ENCODE measurements at places on chromosomes 5 and 9. TPM values are rescaled to one million over a fixed set of nuclear protein-coding genes. Genes with fewer than 3 reads are reported as not detected.

DNA sequence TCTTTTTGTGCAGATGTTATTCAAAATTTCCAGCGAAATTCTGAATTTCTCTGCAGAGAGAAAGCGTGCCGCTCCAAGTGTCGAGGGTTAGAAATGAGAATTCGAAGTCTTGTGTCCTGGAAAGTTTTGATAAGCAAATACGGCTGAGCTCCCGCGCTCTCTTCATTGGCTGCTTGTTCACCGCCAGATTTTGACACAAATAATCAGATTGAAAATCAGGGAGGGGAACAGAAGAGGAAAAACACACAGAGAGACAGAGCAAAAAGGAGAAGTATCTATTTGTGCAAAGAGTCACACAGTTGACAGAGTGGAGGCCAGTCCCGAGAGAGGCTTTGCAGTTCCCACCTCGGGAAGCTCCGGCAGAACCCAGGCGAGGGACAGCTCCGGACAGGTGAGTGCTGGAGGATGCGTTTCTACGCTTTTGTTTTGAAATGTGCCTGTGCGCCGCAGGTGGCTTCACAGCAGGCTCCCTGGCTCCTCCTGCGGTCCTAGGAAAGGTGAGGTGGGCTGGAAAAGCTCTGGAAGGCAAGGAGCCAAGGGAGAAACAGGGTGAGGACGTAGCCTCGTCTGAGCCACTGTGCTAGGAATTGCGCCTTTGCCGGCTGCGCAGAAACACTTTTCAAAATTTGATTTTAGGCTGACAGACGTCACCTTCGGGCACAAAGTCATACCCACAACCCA, at the start of gene GFI1B:
Gene GFI1B, plus strand, starts transcription at position 244 of the 681 bp plus-strand sequence. CDS start 7,985 bp downstream, outside the sequence.
- DNase-seq = no peak

DNA sequence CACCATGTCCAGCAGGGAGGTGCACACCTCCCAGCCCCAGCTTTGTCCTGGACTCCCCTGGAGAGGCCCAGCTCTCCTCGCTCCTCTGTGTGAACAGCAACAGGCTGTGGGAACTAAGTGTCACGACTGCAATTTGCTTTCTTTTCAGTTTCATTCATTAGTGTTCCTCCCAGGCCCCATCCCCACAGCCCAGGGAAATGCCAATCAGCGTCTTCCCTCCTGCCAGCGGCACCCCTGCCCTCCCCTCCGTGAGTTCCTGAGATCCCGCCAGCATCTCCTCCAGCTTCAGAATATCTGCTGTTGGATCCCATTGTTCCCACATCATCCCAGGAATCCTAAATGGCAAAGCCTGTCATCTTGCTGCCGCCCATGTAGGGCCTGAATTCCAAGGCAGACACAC, 13.1 kb upstream of the RPL26L1 start:
- DNase-seq = no peak

GRCh38 chr5:60163762-60164161, 270.2 kb upstream of the PDE4D start:
- no peak for DNase-seq

Gene ADGRV1
- polyA plus RNA-seq = 10.8 TPM

Gene MYORG
- 2.8 TPM for polyA plus RNA-seq

Gene MARCOL
- not detected for polyA plus RNA-seq
